ENCODE measurements at places on chromosomes 2 and 18.

GRCh38 chr2:55461679-55462078 lies 42.0 kb upstream of the CCDC88A start:
- no peak for DNase-seq

- DNase-seq: no peak
Measured at GRCh38 chr2:226869371-226869770, 33.5 kb downstream of the RHBDD1 start.

DNA sequence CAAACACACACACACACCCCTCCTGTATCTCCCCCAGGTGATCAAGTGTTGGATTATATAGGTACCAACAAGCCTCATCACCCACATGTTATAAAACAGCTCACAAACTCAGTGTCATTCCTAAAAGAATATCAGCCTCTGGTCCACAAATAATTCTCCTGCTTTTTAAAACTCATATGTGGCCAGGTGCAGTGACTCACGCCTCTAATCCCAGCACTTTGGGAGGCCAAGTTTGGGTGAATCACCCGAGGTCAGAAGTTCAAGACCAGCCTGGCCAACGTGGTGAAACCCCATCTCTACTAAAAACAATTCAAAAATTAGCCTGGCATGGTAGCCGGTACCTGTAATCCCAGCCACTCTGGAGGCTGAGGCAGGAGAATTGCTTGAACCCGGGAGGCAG lies 87.8 kb downstream of the LRATD1 start:
- no peak for DNase-seq

DNA sequence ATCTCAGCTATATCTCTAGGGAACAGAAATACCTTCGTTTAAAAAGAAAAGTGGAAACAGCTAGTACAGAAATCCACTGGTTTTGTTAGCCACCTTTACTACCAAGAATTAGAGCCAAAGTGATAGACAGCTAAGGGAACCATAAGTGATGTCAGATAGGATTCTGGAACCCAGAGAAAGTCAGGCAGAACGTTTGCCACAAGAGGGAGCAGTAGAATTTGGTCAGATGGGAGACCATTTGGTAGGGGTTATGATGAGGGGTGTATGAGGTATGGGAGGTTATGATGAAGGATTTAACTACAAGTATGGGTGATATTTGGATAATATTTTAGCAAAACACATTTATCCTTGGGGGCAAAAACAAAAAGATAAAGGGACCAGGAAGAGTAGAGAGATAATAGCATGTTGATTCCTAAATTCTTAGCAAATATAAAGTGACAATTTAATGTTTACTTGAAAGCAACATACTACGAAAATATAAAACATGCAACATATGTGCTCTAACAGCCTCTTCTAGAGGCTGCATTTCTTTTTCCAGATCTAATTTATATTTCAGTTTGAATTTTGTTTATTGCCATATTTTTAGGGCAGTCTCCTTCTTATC lies 3.3 kb downstream of the SLC8A1 start:
- DNase-seq: no peak

DNA sequence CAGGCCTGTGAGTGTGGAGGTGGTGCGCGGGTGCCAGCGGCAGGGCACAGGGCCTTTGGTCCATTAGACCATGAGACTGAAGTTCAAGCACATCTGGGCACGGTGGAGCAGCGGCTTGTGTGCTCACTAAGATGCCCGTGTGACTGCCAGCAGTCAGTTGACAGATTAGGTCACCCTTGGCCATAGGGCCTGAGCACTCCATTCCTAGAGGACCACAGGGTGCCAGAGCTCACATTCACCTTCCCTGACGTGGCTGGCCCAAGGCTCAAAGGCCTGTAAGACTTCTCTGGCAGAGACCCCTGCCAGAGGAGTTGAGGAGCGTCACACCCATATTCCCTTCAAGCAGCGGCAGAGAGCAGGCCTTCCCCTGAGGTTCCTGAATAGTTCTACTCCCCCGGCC lies 650 bp downstream of the LHCGR start:
- DNase-seq: no peak

GRCh38 chr2:205808486-205809121 lies 126.3 kb downstream of the NRP2 start:
- DNase-seq: no peak

DNA sequence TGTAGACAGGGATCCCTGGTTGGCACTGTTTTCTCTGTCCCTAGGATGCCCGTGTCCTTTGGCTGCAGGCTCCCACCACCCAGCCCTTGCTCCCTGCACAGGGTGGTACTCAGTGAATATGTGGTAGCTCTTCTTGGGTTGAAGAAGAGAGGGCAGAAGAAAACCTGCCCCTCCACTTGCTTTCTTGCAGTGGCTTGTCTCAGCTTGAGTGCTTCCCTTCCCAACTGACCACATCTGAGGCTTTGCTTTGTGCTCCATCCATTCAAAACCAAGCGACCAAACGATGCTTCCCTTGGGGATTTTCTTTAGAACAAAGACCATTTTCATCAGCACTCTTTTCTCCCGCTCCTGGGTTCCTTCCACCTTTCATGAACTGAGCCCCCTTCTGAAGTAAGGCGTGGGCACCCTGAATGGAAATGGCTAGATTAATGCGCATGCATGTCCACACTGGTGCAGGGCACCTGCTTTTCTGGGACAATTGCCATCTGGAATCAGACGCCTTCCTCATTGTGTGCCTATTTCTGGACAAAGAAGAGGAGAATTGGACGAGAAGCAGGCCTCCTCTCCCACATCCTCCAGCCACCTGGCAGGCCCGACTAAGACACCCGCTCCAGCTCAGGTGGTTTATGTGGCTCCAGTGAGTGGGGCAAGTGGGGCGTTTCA lies 59.1 kb downstream of the ARL4C start:
- peak; percentile 64 for DNase-seq

DNA sequence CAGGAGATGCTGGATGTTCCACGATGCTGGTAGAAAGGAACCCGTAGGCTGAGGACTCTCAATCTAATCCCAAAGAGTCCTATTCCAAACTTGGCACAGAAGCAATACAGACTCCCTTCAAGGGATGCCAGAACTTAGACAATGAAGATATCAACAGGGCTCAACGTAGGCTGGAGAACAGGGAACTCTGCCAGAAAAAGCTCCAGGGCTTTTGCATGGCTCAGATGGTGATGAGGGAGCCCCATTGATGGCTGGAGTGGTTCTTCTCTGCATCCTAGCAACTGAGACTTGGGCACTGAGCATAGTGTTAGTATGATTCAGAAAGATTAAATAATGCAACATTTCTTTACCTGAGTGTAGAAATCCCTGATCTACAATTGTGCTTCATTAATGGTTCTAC lies 117.2 kb upstream of the NCK2 start:
- no peak for DNase-seq

DNA sequence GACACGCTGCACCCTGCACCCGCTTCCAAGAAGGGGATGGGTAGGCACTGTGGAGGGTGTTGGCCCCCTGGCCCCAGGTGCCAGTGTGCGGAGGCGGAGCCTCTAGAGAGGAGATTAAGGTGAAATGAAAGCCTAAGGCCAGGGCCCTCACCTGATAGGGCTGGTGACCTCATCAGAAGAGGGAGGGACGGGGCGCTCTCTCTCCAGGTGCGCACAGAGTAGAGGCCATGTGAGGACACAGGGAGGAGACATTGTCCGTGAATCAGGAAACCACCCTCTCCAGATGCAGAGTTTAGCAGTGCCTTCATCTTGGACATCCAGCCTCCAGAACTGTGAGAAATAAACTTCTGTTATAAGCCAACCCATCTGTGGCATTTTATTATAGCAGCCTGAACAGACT lies 62.3 kb downstream of the PSMG2 start:
- DNase-seq: no peak

DNA sequence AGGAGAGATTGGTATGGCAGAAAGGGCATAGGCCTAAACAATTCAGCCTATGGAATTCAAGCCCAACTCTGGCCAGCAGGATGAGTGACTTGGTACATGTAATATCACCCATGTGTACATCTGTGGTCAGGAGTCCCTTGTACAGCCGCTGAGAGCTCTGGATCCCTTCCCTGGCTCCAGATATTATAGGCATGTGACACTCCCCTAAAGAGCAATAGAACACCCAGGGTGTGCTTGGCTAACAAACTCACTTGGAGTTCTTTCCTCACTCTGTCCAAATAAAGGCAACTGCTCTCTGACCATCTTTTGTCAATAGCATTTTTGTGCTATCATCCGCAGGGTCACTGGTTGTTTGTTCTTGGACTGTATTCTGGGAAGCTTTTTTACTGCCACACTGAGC lies 197.4 kb upstream of the NCKAP5 start:
- no peak for DNase-seq

All from NCI-H1436 treated with DMSO at 0.1 percent for 48 hours (cell line).